ENCODE measurements at places on chromosomes 11 and 22.

DNA sequence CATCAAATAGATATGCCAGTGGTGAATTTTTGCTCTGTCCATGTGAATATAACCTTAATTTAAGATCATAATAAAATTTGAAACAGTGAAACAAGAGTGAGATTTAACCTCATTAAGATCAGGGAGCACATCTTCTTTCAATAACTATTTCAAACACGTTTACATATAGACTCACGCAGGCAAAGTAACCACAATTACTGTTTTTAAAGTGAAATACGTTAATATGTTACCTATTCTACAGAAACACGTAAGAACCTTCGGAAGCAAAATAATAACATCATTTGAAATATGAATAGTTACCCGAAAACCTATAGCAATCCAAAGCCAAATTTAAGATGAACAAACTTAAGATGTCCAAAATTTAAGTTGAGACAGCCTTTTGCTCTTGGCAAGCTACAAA lies 136.2 kb upstream of the ZC3H12C start:
- DNase-seq = no peak

GRCh38 chr11:64590763-64591221 lies at the start of gene SLC22A12:
Gene SLC22A12 (plus strand): TSS chr11:64591220. CDS start chr11:64591557, 337 bp downstream.
- no peak for DNase-seq

GRCh38 chr11:124644426-124645280 lies 22.0 kb downstream of the TBRG1 start:
- peak; percentile 46 for DNase-seq

GRCh38 chr11:27757953-27758352 lies 57.7 kb upstream of the BDNF start:
- no peak for DNase-seq

- no peak for DNase-seq
Observed at GRCh38 chr22:46587492-46588278, 32.5 kb upstream of the GRAMD4 start.

- DNase-seq = no peak
Observed at GRCh38 chr11:31582697-31583096, 73.1 kb downstream of the ELP4 start.

Data from amniotic stem cell (primary cell).